Activated CD8-positive, alpha-beta T cell treated with anti-CD3 and anti-CD28 coated beads for 36 hours (primary cell): ENCODE measurements at places on chromosomes 16 and 17. TPM values are rescaled to one million over a fixed set of nuclear protein-coding genes. Genes with fewer than 3 reads are reported as not detected.

Gene GLP2R
- total RNA-seq = not detected

Gene TPSB2
- total RNA-seq = not detected

Gene NPB
- total RNA-seq = 0.18 TPM

Gene DRC7
- 0.58 TPM for total RNA-seq

Gene SMIM36
- total RNA-seq = not detected

Gene OSGIN1
- 0.67 TPM for total RNA-seq

Gene FAM117A
- total RNA-seq = 23.0 TPM

Gene RDM1
- total RNA-seq = 16.0 TPM

Gene UBE2Z
- total RNA-seq = 74.3 TPM

Gene SDR42E1
- 9.2 TPM for total RNA-seq

Gene USP43
- 0.43 TPM for total RNA-seq

Gene DNAAF8
- 0.38 TPM for total RNA-seq

DNA sequence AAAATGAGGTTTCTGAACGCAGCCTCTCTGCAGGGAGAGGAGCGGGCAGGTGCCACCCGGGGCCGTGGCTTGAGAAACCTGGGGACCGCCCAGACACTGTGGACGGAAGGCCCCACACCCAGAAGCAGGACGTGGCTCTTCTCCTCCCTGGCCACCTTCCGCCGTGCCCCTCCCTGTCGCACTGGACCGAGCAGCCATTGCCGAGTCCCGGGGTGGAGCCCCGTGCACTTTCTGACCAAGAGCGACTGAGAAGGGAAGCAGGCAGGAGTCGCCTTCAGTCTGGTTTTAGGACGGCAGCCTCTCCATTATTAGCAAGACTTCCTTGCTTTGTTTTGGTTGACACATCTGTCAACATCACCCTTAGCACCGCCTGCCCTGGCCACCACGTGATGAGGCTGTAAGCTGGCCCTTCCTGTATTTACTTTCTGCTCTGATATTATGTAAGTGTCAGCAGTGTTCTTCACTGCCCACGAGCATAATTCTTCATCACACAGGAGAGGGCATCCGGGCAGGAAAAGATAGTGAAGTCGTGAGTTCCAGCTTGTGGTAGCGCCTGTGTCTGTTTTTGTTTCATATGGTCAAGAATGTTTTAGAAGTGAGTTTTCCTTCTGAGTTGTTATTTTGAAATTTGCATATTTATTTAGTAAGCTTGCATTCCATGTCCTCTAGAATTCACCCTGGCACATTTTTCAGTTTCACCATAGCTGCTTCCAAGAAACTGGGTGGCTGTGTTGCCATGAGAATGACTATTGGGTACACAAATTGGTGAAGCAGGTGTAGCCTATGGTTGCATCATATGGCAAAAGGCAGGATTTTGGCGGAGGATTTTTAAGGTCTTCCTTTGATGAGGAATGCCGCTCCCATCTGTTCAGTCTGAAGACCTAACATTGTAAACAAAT lies 1.0 kb downstream of the HERPUD1 start:
- no peaks in the 10 kb centered on the region for H3K27me3 ChIP-seq
- peak overlapping the region; percentile 98 for H3K27ac ChIP-seq
- H3K36me3 ChIP-seq = peaks cover 53% of the 10 kb centered on the region
- peaks cover 41% of the 10 kb centered on the region for H3K4me1 ChIP-seq
- peak; percentile 63 for DNase-seq
- H3K4me3 ChIP-seq = peak overlapping the region; percentile 98

- DNase-seq = no peak
- no peaks in the 10 kb centered on the region for H3K4me1 ChIP-seq
- H3K27me3 ChIP-seq = peaks cover 10% of the 10 kb centered on the region
- H3K27ac ChIP-seq = no peak overlapping the region
- H3K36me3 ChIP-seq = no peaks in the 10 kb centered on the region
These were observed 16.5 kb downstream of the CRISPLD2 start for GRCh38 chr16:84836234-84836647.

- no peak for DNase-seq
- no peak overlapping the region for H3K4me3 ChIP-seq
- peaks cover 1% of the 10 kb centered on the region for H3K27me3 ChIP-seq
- no peaks in the 10 kb centered on the region for H3K36me3 ChIP-seq
- no peak overlapping the region for H3K27ac ChIP-seq
These were observed 399.7 kb downstream of the NPIPA8 start for GRCh38 chr16:17936766-17937402.

GRCh38 chr16:3289998-3290673 lies 6.8 kb downstream of the ZNF263 start:
- no peaks in the 10 kb centered on the region for H3K27me3 ChIP-seq
- no peak overlapping the region for H3K4me3 ChIP-seq
- no peak overlapping the region for H3K27ac ChIP-seq
- no peak for DNase-seq
- H3K4me1 ChIP-seq = peaks cover 22% of the 10 kb centered on the region

DNA sequence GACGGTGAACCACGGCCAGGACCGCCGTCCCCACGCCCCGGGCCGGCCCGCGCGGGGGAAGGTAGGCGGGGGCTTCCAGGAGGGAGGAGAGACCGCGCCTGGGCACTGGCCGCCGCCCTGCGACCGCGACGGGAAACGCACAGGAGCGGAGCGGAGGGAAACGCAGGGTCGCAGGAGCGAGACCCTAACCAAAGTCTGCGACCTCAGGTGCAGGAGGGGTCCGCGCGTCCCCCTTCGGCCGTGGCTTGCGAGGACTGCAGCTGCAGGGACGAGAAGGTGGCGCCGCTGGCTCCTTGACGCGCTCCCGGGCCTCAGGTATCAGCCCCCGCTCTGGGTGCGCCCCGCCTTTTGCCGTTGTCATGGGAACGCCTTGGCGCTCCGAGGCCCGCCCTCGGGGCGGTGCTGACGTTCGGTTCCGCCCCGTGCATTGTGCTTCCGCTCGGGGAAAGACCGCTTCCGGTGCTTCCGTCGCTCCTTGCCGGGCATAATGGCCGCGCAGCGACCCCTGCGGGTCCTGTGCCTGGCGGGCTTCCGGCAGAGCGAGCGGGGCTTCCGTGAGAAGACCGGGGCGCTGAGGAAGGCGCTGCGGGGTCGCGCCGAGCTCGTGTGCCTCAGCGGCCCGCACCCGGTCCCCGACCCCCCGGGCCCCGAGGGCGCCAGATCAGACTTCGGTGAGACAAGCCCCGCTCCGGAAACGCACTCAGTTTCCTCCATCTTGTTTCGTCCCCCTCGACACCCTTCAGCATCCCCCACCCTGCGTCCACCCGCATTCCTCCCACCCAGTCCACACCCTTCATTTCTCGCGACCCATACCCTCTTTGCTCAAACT lies at the start of gene OVCA2:
TSS of gene OVCA2 (plus strand) at position 462 of the 829 bp plus-strand sequence. CDS start at position 488, 26 bp downstream.
- H3K36me3 ChIP-seq = peaks cover 22% of the 10 kb centered on the region
- peak within 1 kb of the TSS; percentile 97 for H3K27ac ChIP-seq
- peaks cover 20% of the 10 kb centered on the region for H3K4me1 ChIP-seq
- peak; percentile 97 for DNase-seq
- H3K4me3 ChIP-seq = peak within 1 kb of the TSS; percentile 94
- H3K27me3 ChIP-seq = no peaks in the 10 kb centered on the region

- no peak overlapping the region for H3K27ac ChIP-seq
- H3K36me3 ChIP-seq = peaks cover 13% of the 10 kb centered on the region
- H3K4me1 ChIP-seq = no peaks in the 10 kb centered on the region
- H3K27me3 ChIP-seq = no peaks in the 10 kb centered on the region
- H3K4me3 ChIP-seq = no peak overlapping the region
- no peak for DNase-seq
These were observed 16.4 kb downstream of the CDK5RAP3 start for GRCh38 chr17:47987240-47987835.

- no peak overlapping the region for H3K27ac ChIP-seq
- DNase-seq = peak; percentile 15
These were observed 496.9 kb upstream of the C16orf82 start for GRCh38 chr16:26569793-26570192.

- no peak overlapping the region for H3K27ac ChIP-seq
- no peaks in the 10 kb centered on the region for H3K4me1 ChIP-seq
- no peak overlapping the region for H3K4me3 ChIP-seq
- H3K36me3 ChIP-seq = peaks cover 15% of the 10 kb centered on the region
- DNase-seq = no peak
These were observed 165.1 kb downstream of the PHKB start for GRCh38 chr16:47626246-47626645.

DNA sequence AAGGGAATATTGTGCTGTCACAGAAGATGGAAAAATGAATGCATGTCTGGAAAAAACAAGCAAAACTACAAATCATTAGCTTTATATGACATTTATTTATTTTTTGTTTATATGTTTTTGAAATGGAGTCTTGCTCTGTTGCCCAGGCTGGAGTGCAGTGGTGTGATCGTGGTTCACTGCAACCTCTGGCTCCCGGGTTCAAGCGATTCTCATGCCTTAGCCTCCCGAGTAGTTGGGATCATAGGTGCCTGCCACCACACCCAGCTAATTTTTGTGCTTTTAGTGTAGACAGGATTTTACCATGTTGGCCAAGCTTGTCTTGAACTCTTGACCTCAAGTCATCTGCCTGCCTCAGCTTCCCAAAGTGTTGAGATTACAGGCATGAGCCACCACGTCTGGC lies 8.5 kb downstream of the NDE1 start:
- no peak for DNase-seq
- H3K27ac ChIP-seq = peak overlapping the region; percentile 90
- H3K36me3 ChIP-seq = peaks cover 49% of the 10 kb centered on the region

- no peaks in the 10 kb centered on the region for H3K27me3 ChIP-seq
- peaks cover 27% of the 10 kb centered on the region for H3K36me3 ChIP-seq
- DNase-seq = no peak
- peaks cover 28% of the 10 kb centered on the region for H3K4me1 ChIP-seq
- H3K4me3 ChIP-seq = no peak overlapping the region
- no peak overlapping the region for H3K27ac ChIP-seq
These were observed 19.5 kb downstream of the ACSF3 start for GRCh38 chr16:89113152-89113547.

DNA sequence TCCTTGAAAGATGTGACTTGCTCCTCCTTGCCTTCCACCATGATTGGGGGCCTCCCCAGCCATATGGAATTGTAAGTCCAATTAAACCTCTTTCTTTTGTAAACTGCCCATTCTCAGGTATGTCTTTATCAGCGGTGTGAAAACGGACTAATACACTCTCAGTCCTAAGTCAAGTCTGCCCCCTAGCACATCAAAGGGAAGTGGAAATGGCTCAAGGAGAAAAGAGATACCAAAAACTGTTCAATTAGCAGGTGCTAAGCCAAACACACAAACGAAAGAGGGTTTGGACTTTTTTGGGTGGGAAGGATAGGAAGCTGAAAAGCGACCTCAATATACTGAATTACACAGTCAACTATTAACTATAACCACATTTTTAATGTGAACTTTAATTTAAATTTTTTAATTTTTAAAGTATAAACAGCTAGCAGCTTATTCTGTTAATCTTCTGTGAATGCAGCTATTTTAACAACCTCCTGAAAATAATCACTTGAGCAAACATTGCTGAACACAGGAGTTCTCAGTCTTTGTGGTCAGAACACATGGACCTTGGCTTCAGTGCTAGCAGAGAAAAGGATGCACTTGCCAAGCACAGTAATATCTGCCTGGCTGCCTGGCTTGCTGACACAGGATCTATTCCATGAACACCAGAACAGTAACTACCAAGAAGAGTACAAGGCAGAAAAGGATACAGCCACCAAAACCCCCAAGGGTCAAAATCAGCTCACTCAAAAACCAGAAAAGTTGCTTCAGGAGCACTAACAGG lies 10.9 kb downstream of the ZNF18 start:
- H3K4me3 ChIP-seq = no peak overlapping the region
- no peak for DNase-seq
- peaks cover 3% of the 10 kb centered on the region for H3K4me1 ChIP-seq
- no peak overlapping the region for H3K27ac ChIP-seq

- H3K27ac ChIP-seq = peak overlapping the region; percentile 96
- H3K4me3 ChIP-seq = peak overlapping the region; percentile 99
- H3K4me1 ChIP-seq = peaks cover 53% of the 10 kb centered on the region
These were observed 2.3 kb downstream of the IL21R start for GRCh38 chr16:27404163-27404823.

GRCh38 chr16:12672986-12673385 lies 130.7 kb downstream of the CPPED1 start:
- peaks cover 15% of the 10 kb centered on the region for H3K36me3 ChIP-seq
- H3K27ac ChIP-seq = no peak overlapping the region
- peaks cover 19% of the 10 kb centered on the region for H3K4me1 ChIP-seq
- H3K4me3 ChIP-seq = no peak overlapping the region
- no peak for DNase-seq

- no peak overlapping the region for H3K27ac ChIP-seq
- H3K27me3 ChIP-seq = peaks cover 8% of the 10 kb centered on the region
- DNase-seq = no peak
- H3K4me1 ChIP-seq = no peaks in the 10 kb centered on the region
- H3K4me3 ChIP-seq = no peak overlapping the region
- H3K36me3 ChIP-seq = no peaks in the 10 kb centered on the region
These were observed 100.2 kb upstream of the FOXF1 start for GRCh38 chr16:86410081-86410480.

GRCh38 chr17:68399638-68400403 lies 57.5 kb downstream of the WIPI1 start:
- DNase-seq = peak; percentile 64
- H3K4me3 ChIP-seq = peak overlapping the region; percentile 24
- no peaks in the 10 kb centered on the region for H3K27me3 ChIP-seq
- H3K4me1 ChIP-seq = peaks cover 35% of the 10 kb centered on the region
- H3K36me3 ChIP-seq = peaks cover 23% of the 10 kb centered on the region
- peak overlapping the region; percentile 26 for H3K27ac ChIP-seq

- H3K27ac ChIP-seq = no peak overlapping the region
- no peaks in the 10 kb centered on the region for H3K36me3 ChIP-seq
- no peak overlapping the region for H3K4me3 ChIP-seq
- DNase-seq = no peak
These were observed 251.4 kb downstream of the PHKB start for GRCh38 chr16:47712276-47713224.

- H3K27me3 ChIP-seq = peaks cover 49% of the 10 kb centered on the region
- H3K4me3 ChIP-seq = no peak overlapping the region
- no peak overlapping the region for H3K27ac ChIP-seq
- no peak for DNase-seq
These were observed 6.5 kb upstream of the COL1A1 start for GRCh38 chr17:50207792-50208567.
